ENCODE measurements at places on chromosomes 7 and 10.
A peak's percentile ranks its signal among the peaks of the same experiment; 100 is the strongest.

DNA sequence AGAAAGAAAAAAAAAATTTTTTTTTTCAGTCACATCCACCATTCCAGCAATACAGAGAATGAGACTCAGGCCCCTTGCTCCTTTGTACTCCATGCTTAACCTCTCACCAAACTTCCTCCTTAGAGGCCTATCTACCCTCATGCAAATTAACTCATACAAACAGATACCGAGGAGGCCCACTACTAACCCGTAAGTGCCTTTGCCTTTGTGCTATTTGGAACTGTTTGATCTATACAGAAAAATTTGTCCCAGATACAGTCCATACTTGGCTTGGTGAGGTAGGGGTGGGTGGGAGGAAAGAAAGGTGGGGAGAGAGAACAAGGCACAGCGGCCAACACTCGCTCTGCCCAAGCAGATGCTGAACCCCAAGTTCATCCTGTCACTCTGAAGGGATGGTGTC, 87.8 kb upstream of the DUSP5 start:
- no peak for DNase-seq

GRCh38 chr10:63265222-63265617, 132.1 kb downstream of the NRBF2 start:
- DNase-seq, result peak; percentile 63

GRCh38 chr7:70051726-70052125, 453.5 kb downstream of the AUTS2 start:
- DNase-seq, result no peak

- DNase-seq, result no peak
These were observed 228.5 kb upstream of the CACNA2D1 start for GRCh38 chr7:82672078-82672477.

DNA sequence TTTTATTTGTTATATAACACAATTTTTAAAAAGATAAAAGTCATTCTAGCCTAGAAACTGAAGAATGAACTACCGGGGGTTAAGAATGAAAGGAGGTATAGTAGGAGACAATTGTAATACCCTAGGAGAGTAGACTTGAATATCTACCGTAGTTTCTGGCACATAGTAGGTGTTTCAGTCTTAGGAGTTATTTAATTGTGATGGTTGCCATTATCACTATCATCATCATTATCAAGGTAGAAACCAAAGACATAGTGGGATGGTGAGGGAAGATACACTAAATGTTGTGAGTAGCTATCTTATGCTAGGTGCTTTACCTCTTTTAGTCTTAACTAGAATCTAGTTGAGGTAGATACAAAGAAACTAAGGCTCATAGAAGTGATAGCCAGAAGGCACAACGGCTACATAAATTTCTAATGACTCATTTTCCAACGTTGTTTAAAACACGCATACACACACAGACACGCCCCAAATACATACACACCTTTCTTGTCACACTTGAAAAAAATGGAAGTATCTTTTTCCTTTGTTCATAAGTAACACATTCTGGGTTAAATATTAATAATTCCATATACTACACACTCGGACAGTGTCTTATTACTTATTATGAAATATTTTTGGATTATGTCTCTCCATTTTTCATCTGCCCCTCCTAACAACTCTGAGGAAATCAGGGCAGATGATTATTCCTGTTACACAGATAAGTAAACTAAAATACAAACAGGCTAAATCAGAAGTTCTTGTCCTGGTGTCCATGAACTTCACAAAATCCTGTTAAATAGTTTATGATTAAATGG, 2.0 kb upstream of the ANLN start:
- DNase-seq, result no peak

- no peak for DNase-seq
These were observed 6.8 kb upstream of the NKX2-3 start for GRCh38 chr10:99525897-99526296.

GRCh38 chr10:74189999-74190421, 39.0 kb downstream of the ADK start:
- DNase-seq, result peak; percentile 63

DNA sequence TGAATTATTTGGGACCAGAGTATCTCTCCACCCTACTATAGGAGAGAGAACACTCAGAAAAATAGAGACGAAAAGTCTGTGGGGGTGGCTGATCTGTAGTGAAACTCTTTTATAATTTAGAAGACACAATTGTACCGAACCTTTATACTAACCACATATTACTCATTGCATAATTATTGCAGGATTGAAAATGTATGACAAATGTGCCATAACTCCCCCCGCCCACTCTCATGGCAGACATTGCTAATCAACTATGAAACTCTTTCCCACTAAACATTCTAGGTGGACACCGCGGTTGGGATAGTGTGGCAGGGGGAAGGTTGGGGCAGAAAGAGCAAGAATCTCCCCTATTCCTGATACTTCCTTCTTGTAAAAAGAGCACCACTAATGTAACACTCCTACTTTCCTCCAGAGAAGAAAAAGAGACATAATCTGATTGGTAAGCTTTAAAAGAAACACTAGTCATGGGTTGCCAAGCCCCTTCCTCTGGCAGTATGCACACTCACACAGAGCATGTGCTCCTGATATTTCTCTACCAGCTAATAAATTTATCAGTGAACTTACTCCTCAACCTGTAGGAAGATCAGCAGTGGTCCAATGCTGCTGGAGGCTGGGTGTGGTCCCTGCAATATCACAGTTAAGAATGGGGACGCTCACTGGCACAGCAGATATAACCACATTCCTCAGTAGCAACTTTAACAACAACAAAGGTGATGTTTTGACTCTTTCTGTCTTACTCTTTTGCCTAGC, 18.7 kb upstream of the ARID5B start:
- DNase-seq, result peak; percentile 48

DNA sequence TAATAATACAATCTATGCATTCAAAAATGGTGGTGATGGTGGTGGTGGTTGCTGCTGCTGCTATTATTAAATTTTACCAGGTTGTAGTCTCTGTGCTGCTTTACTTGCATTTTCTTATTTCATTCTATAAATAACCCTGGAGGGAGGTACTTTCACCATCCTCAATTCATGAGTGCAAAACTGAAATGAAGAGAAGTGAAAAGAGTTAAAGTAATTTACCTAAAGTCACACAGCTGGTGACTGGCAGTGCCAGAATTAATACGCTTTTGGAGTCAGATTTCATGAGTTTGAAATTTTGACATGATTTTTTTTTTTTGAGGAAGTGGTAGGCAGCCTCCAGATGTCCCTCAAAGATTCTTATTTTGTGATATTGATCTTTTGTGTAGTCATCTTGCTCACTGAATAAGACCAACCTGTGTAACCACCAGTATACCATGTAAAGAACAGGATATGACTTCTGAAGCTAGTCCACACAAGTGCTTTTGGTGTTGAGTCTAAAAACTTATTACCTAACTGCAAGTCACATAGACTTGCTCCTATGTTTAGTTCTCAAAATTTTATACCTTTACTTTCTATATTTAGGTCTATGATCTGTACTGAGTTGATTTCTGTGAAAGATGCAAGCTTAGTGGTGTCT, 218.8 kb downstream of the ZWINT start:
- DNase-seq, result no peak

DNA sequence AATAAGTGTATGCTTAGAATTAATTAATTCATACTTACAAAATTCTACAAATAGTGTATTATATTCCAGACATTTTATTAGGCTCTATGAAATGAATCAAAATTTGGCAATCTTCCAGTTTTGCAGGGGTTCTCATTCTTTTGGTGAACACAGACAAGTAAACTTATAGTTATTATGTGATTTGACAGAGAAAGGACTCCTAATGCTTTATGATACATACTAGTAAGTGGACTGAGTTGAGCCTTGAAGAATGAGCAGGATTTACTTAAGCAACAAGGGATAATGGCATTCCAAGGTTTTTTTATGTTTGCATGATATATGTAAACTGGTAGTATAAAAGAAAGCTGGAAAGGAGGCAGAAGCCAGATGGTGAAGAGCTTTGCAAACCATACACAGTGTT, 145.7 kb upstream of the FERD3L start:
- no peak for DNase-seq

DNA sequence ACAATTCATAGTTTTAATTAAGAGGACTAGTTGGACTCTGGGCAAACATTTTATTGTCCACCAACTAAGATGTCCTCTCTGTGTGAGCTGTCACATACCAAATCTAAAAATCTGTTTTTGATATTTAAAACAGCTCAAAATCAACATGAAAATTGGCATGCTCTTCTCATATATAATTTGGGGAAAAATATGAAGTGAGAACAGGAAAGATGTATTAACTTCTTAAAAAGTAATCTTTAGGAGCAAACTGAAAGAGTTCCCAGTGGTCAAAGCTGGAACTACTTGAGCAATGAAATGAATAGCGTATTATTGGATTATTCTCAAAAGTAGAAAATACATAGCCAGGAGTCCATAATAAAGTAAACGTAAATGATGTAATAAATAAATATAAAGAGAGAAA, 147.2 kb downstream of the DYNC1I1 start:
- DNase-seq, result no peak

DNA sequence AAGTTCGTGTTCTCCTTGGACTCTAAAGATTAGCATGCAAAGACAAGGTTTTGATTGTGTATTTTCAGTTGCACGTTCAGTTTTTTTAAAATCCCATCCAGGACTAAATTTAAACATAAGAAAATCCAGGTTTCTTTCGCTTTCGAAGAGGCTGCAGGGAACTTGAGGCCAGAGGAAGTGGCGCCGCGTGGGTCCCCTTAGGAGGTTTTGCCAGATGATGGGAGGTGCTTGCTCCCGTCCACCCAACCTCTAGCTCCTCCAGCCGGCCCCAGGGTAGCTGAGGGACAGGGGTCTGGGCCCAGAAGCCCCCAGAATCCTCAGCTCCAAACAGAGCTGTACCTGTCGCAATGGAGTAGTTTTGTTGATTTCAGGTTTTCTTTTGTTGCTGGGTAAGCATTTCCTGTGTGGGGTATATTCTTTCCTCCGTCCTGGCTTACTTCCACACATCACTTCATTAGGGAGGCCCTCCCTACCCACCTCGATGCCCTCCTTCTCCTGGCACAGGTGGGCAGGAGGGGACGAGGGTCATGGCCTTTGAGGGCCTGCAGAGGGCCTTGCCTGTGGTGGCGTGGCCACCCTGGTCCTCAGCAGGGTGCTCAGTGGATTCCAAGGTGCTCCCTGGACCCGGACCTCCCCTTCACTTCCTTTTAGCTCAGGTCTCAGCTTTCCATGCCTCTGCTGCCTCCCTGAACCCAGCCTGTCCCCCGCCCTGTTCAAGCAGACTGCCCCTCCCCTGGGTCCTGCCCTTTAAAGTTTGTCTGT, 32.6 kb downstream of the LHPP start:
- peak; percentile 76 for DNase-seq

DNA sequence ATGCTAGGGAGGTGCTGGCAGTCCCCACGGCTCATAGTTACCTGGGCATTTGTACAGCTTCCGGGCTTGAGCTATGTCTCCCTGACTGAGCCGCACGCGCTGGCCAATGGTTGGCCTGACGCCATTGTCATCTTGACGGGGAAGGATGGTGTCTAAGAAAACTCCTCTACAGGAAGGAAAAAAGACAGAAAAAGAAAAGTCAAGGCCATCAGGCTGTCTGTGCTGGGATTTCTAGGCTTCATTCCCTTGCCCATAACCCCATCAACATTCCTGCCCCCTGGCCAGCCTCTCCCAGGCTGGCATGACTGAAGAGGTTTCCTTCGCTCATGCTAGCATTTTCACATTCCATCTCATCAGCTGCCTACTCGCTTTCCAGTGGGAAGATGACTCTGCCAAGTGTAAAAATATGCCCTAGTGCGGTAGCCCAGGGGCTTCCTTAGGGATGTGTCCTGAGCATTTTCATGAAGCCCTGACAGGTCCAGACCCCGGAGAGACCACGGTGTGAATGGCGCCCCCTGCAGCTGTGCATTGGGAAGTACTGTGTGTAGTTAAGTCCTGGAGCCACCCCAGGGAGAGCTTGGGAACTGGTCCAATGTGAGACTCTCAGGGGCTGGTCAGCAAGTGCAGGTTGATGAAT, 54.5 kb upstream of the OPALIN start:
- no peak for DNase-seq

GRCh38 chr10:381805-382204, 246.6 kb downstream of the ZMYND11 start:
- DNase-seq, result no peak

GRCh38 chr10:124061030-124061429, 32.4 kb downstream of the CHST15 start:
- DNase-seq, result no peak

DNA sequence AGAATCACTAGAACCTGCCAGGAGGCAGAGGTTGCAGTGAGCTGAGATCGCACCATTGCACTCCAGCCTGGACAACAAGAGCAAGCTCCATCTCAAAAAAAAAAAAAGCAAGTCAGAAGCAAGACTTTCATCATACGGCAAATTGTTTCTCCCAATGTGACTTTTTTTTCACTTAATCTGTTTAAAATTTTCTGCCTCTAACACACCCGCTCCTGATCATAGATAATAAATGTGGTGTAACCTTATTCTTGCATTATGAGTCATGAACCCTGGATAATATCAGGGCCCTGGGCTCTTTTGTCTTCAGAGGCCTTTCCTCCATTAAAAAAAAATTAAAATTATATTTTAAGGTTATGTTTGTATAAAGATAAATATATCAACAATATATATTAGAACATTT, 111.4 kb upstream of the JCAD start:
- no peak for DNase-seq

GRCh38 chr10:123570051-123570897, 95.9 kb upstream of the GPR26 start:
- no peak for DNase-seq
